ENCODE measurements at places on chromosomes 2 and 18. TPM values are rescaled to one million over a fixed set of nuclear protein-coding genes. Genes with fewer than 3 reads are reported as not detected.

Gene CNGA3
- total RNA-seq, result not detected

- DNase-seq, result no peak
Measured at GRCh38 chr2:130743278-130743677, 12.1 kb upstream of the AMER3 start.

- DNase-seq, result peak; percentile 39
Measured at GRCh38 chr2:98730707-98731040, 258 bp downstream of the MGAT4A start.

GRCh38 chr2:226213717-226214116, 585.9 kb downstream of the IRS1 start:
- no peak for DNase-seq

Gene CFAP65
- total RNA-seq, result not detected

- no peak for DNase-seq
Measured at GRCh38 chr2:61537277-61537949, 743 bp downstream of the XPO1 start.

Gene DSG1
- not detected for total RNA-seq

Gene UGT1A10
- total RNA-seq, result not detected

DNA sequence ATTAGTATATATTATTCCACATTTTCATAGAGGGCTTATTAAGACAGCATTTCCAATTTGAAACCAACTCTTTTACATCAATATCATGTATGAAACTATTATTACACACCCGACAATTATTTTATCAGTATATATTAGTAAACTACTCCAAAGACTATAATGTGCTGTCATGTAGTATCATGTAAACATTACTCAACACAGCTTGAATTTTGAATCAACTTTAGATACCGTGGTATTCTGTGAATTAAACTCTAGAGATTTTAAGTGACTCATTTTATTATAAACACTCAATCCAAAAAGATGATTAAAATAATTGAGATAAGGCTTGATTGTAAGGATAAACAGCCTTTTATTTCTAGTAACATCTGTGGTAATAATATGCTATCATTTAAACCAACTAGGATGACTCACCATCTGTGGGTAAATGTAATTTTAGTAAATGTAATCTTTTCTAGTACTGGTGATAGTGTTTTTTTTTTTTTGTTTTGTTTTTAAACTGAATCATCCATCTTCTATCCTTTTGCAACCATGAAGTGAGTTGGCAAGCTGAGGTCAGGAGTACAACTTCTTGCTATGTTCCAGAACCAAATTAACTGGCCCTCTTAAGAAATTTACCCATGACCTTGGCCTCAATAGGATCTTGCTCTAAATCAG, 144.3 kb upstream of the SMAD7 start:
- DNase-seq, result no peak

Gene IL1RN
- not detected for total RNA-seq

DNA sequence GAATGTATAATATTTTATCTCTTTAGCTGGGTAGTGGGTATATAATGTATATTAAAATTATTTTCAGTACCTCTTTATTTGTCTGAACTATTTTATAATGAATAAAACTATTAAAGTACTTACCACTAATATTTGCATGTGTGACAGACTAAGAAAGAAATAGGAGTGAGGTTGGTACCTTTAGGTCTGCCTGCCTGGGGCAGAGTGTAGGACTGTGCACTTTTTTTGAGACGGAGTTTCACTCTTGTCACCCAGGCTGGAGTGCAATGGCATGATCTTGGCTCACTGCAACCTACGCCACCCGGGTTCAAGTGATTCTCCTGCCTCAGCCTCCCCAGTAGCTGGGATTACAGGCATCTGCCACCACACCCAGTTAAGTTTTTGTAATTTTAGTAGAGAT, 18.8 kb downstream of the NCOA1 start:
- no peak for DNase-seq

DNA sequence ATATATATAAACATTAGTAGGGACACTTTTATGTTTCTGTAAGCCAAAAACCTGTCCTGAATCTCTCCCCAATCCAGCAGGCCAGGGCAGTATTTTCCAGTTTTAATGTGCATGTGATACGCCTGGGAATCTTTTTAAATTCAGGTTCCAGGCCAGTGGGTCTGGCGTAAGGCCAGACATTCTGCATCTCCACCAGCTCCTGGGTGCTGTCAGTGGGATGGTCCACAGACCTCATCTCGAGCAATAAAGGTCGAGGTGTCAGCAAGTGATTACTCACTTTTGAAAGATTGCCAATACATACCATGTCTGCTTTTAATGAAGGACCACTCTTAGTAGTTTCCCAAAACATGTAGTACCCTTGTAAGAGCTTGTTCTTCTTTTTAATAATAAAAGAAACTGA, 189.9 kb upstream of the SH3BP4 start:
- DNase-seq, result no peak

Gene SRD5A2
- total RNA-seq, result not detected

- DNase-seq, result no peak
Measured at GRCh38 chr2:85646166-85646565, 21.8 kb downstream of the SFTPB start.

Gene AFF3
- total RNA-seq, result 3.0 TPM

DNA sequence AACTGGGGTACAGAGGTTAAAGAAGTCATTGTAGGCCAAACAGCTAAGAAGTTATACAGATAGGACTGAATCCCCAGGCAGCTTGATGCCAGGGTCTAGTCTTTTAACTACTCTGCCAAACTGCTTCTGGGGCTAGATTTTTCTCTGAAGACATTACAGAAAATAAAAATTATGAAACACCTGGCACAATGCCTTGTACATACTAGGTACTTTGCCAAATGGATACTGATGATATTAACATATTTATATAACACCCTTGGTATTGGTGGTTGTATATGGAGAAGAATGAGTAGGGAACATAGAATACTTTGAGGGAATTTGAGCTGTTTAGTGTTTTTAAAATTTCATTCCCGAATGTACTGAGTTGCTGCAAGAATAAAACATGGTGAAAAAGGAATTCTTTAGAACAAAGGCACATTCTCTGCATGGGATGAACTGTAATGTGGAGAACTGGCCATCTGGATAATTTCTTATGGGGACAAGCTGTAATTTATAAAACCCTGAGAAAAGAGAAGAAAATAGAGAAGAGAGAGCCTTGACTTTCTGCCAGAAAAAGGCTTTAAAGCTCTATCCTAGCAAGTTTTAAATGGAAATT, 210.9 kb upstream of the TMEM200C start:
- DNase-seq, result peak; percentile 61

DNA sequence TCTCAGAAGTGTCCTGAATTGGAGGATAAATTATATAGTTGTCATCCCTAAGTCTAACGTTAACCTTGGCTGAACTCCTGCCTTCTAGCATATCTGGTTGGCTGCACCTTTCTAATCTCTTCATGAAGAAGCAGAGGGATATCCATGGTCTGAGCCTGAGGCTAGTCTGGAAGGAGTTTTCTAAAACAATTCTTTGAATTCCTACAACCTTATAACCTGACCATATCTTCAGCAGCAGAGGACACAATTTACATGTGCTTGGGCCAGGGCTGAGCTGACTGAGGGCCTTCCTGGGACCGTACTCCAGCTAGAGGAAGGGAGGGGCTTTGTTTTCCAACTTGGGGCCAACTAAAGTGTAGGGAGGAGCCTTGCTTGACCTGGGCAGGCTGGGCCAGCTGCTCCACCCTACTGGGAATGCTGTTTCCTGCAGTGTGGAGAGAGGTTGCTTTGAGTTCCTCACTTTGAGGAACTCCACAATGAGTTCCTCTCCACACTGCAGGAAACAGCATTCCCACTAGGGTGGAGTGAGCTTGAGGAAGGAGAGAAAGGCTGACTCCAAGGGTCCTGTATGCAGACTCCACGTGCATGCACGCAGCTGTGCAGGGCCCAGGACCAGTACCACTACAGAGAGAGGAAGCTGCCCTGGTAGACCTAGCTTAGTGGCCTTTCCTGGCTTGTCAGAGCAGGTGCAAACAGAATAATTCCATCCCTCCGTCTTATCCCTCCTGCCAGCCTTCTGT, 19.6 kb downstream of the CEP68 start:
- no peak for DNase-seq

DNA sequence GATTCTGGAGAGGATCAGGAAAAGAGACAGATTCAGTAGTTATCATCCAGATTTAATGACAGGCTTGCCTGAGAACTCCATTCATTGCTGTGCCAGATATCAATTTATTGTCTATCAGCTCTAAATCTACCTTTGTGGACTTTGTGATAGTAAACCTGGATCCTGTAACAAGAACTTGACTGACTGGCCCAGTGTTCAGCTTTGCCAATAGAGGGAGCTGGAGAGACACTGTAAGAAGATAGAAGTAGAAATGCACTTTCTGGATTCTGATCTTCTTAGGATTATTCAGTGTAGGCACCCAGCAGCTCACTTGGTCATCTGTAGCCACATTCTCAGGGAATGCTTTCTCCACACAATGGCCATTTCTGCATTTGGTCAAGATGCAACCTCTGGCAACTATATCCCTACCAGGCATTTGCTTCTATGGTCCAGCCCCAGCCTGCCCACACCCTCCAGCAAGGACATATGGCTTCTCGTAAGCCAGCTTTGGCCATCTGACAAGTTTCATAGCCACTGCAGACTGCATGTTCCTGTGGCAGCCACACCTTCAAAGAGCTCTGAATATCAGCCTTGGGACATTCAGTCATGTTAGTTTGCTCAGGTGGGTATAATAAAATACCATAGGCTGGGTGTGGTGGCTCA, 6.1 kb upstream of the SERPINB8 start:
- peak; percentile 63 for DNase-seq

Gene EXOC6B
- total RNA-seq, result 39.5 TPM

All from G401 (cell line).